ENCODE measurements at places on chromosomes 3 and 15.

DNA sequence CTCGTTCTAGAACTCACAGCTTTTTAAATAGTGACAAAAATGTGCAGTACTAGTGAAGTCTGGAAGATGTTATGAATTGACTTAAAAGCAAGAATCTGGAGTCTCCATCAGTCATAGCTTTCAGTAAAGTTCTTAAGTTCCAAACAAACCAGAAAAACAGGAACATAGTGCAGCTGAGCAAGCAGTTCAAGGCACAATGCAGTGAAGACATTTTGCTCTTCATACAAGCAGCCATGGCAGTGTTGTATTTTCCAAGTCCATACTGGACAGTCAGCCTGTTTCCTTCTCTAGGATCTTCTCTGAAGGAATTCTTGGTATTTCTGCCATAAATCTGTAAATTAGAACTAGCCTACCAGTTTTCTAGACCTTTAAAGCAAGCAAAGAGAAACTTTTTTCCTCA, 90.5 kb downstream of the LRRC28 start:
- no peak for DNase-seq

- no peak for DNase-seq
Observed at GRCh38 chr15:95131131-95131556, 899.8 kb downstream of the MCTP2 start.

- DNase-seq, result no peak
Observed at GRCh38 chr15:35136321-35137189, 51.5 kb upstream of the NANOGP8 start.

DNA sequence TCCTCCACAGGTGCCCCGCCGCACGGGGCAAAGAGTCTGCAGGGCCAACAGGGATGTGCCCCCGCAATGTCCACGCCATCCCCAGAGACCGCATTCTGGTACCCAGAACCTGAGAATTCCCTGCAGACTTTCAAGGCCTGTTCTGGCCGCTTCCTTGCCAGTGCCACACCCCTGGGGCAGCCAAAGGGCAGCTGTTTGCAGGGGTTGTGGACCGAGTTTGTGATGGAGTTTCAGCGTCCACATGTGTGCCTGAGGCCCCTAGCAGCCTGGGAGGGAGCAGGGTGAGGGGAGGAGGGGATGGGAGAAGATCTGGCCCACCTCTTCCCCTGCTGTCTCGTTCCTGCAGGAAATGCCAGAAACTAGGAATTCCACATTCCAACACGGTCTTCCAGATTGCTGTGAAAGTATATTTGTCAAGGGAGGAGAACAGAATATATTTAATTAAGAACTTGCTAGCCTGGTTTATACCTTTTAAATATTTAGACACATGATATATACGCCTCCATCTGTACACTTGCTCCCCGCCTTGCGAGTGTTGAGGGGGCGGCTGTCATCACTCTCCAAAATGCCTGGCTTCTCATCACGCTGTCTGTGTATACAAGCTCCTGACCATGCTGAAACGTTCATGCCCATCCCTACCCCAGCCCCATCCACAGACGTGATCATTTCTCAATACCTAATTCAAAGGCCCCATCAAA, 31.1 kb upstream of the RASA2 start:
- DNase-seq, result no peak

GRCh38 chr15:47806008-47806407, 88.7 kb downstream of the SEMA6D start:
- no peak for DNase-seq

GRCh38 chr15:33934396-33934795, 33.9 kb upstream of the CHRM5 start:
- DNase-seq, result no peak

DNA sequence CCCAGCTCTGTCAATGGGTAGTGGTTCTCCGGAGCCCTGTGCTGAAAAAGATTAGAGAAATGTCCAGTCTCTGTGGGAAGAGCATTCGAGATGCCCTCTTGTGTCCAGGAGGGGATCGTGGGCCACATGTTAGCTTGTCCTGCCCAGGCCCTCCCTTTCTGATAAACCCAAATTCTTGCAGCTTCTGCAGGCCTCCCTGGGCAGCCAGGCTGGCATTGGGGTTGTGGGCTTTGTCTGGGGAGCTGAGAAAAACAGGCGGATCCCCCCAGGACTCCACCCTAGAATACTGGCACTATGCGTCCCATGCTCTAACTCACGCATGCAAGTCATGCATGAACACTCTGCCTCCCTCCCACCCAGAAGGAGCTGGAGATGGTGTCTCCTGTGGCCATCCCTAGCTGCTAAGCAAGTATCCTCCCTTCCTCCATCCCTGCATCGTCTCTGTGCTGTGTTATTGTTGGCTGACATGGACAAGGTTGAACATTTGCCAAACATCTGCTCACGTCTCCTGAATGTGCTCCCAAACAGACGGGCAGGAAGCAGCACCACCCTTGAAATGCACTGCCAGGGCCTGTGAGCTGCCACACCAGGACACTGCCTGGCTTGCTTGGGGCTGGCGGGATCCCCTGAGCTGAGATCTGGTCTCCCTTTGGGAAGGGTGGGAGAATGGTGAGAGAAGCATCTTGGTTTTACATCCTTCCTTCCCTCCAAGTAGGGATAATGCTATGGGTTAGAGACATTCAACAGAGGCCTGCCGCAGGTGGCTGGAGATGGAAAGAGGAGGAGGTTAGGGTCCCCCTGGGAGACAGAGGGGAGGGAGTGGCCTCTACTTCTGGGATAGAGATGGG, 26.5 kb downstream of the CFAP161 start:
- DNase-seq, result no peak

DNA sequence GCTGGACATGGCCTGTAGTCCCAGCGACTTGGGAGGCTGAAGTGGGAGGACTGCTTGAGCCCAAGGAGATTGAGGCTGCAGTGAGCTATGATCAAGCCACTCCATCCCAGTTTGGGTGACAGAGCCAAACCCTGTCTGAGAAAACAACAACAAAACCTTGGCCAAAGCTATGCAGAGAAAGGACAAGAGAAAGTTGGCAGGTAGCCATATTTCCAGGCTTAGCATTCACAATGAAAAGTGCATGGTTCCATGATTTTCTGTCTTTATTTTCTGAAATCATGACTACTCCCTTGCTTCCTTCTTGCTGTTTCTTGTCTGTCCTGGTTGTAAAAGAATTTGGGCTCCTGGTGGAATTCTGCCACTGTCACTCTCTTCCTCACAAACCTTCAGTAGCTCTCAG, 284.6 kb upstream of the C2CD4B start:
- no peak for DNase-seq

DNA sequence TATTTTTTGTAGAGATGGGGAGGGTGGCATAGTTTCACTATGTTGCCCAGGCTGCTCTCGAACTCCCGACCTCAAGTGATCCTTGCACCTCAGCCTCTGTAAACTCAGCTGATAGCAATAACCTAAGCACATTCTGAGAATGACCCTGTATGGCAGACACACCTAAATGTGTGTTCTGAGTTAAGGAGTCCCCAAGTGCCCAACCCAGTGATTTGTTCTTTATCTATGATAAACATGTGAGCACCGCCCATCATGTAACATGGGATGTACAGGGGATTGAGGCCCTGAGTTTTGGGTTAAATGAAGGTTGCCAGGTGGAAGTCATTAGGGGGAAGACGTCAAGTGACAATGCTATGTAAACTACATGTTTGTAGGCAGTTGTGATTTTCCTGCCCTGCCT, 5.7 kb downstream of the NCEH1 start:
- no peak for DNase-seq

- no peak for DNase-seq
Observed at GRCh38 chr3:42814914-42815507, 5.8 kb downstream of the ACKR2 start.

DNA sequence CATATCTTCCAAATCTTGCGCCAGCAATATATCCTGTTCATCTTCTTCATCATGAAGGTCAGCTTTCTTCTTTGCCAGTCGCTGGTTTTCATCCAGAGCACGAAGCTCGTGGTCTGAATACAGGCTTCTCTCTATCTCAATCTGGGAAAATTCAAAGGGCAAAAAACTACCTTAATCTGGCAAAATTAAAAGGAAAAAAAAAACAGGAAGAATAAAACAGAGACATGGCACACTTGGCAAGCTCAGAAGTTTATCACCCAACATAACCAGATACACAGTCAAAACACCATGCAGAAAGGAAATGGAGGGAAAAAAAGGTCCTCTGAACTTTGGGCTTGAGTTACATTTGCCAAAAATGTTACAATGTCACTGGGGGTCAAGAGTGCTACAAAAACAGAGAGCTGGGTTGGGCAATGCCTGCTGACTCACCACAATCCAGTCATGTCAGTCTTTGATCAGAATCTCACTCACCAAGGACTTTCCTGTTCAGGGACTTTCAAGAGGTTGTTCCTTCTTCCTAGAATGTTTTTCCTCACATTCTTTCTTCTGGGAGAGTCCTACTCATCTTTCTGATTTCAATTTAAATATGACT, 1.5 kb downstream of the MRPL46 start:
- DNase-seq, result peak; percentile 16

DNA sequence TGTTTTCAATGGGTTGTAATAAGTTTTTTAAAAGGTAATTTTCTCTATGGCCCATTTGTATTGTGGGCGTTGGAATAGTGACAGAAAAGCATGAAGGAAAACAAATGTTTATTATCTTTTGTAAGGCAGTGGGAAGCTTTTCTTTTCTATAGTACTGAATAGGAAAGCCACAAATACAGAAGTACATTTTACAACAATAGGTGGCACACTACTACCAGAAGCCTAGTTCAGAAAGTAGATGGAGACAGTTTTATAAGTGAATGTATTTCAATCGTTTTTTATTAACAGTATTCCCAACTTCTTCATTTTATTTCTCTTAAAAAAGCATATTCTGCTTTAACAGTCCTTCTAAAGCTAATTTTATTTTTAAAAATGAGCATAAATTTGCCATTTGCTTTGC, 296.7 kb downstream of the PTPRG start:
- DNase-seq, result no peak
